ENCODE measurements at places on chromosomes 7 and 10.

GRCh38 chr10:31702005-31702404 is 226.6 kb downstream of the ARHGAP12 start:
- peak; percentile 82 for DNase-seq

- peak; percentile 59 for DNase-seq
These were observed 14.2 kb upstream of the SYPL1 start for GRCh38 chr7:106126170-106126938.

- no peak for DNase-seq
These were observed 111.2 kb upstream of the STEAP1B start for GRCh38 chr7:22610951-22611757.

GRCh38 chr10:37632641-37633040 is 224.8 kb downstream of the ZNF248 start:
- DNase-seq = no peak

DNA sequence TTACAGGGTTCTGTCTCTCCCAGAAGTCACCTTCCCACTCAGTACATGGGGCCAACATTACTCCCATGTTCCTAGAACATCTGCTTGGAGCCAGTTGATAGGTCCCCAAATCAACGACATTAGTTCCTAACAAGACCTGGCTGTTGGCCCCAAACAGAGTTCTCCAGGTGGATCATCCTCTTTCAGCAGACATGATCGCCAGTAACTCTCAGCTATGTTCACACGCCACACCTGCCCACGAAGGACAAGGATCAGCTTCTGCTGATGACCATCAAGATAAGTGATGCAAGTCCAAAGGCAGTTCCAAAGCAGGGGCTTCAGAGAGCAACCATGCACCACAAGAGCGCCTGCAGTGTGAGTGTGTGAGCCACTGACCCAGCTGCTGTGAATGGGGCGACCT is 11.0 kb downstream of the ZNF777 start:
- DNase-seq = no peak

DNA sequence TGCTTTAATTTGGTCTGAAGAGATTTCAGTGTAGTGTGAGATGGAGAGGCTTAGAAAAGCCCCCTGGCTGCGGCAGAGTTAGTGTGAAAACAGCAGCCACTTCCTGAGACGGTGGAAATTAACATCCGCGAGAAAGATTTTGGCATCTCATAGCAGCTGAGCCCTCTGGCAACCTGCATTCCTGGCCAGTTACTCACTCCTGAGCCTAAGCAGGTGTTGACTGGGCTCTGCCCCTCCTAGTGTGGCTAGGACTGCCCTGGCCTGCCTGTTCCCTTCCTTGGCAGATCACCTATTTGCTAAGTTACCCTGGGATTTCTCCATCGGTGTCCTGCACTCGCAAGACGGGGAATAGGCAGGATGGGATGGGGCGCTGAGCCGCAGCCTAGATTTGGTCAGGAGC is 57.6 kb upstream of the LMTK2 start:
- no peak for DNase-seq

DNA sequence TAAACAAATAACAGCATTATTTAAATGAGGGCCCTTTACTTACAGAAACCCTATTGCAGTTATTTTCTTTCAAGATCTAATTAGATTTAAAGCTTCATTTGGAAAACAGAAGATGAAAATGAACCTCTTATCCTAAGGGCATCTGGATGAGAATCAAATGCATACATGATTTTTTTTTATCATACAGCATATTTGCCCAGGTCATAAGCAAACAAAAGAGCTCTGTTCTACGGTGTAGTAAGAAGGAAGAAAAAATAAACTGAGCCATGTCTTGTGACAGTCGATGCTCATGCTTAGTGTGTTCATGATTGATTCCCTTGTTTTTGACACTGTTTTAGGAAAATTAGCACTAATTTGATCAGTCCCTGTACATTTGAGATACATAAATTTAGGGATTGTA is 202.6 kb upstream of the RNF32 start:
- no peak for DNase-seq

DNA sequence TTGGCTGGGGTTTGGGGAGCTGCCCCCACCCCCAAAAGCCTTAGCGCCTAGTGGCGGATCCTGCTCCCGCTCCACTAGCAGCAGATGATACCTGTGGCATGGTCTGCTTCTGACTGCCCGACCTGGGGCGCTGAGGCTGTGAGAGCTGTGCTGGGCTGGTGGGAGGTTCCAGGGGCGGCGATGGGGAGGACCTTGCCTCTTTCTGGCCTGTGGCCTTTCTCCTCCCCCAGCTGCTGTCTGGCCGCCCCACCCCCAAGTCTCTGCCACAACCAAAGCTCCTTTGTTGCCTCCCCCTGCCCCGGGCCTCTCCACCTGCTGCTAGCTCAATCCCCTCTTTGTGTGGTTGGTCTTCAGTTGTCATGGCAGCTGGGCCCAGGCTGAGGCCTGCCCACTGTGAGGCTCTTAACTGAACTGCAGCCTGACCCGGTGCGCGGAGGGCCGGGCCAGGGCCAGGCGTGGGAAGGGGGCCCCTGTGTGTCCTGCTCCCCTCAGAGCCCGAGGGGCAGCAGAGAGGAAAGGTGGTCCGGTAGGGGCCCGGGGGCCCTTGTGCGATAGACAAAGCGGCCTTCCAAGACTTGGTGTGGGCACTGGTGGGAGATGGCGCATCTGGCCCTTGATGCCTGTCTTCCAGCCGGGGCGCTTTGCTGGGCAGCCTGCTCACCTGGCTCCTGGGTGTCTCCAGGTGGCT is 4.7 kb downstream of the ZNF775 start:
- DNase-seq = no peak

- no peak for DNase-seq
These were observed 373.5 kb downstream of the SEMA3D start for GRCh38 chr7:84813376-84813775.

GRCh38 chr7:12923971-12924370 is 236.5 kb downstream of the ARL4A start:
- DNase-seq = no peak

GRCh38 chr7:1049801-1050200 is 5.5 kb downstream of the GPR146 start:
- DNase-seq = no peak

- DNase-seq = no peak
These were observed 414.2 kb upstream of the KLF6 start for GRCh38 chr10:4199196-4199595.

DNA sequence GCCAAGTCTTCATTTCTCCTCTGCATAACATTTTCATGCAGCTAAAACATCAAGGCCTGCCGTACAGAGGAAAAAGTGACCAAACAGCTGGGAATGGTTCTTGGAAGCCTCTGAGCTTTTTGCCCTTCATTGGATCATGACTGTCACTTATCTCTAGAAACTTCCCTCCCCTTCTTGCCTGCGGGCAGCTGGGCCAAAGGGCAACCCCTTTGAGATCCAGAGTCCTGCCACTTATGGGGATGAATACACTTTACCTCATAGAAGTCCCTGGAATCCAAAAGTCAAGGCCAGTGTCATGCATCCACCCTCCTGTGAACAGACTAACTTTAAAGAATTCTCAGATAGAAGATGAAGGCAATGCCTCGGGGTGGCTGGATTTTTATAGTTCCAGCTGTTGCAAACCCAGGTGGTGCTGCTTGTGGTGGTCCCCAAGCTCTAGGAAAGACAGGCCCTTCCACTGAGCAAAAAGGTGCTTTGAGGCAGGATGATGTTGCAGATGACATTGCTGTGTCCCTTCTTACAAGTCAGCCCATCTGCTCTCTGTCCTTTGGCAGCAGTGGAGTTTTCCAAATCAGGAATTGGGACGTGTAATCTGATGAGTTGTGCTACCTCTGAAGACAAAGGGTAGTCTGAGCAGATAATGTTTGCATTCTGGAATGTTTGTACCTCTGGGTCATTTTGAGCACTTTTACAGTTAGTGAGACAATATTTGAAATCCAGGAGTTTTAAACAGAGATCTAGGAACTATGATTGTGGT is 64.2 kb downstream of the LRMDA start:
- no peak for DNase-seq

- DNase-seq = peak; percentile 14
These were observed 25.5 kb downstream of the JAZF1 start for GRCh38 chr7:28155019-28155660.

- no peak for DNase-seq
These were observed 132.7 kb downstream of the TAX1BP1 start for GRCh38 chr7:27872356-27873275.

DNA sequence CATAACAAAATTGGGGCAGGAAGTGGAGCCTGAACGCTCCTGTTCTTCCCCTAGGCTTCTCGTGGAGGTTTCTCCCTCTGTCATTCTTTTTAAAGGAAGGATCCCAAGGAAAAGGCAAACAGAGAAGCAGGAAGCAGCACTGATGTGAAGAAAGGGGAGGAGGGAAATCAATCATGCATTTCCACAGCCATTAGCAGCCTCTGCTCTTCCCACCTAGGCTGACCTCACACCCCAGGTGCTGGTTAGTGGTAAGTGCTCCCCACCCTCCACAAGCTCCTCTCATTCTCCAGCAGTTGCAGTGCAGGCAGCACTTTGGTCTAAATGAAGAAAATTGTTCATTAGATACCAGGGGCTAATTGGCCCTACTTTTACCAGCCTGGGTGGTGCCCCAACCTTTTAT is 2.6 kb downstream of the CRHR2 start:
- no peak for DNase-seq

- no peak for DNase-seq
These were observed 17.2 kb upstream of the SLK start for GRCh38 chr10:103949728-103950127.

DNA sequence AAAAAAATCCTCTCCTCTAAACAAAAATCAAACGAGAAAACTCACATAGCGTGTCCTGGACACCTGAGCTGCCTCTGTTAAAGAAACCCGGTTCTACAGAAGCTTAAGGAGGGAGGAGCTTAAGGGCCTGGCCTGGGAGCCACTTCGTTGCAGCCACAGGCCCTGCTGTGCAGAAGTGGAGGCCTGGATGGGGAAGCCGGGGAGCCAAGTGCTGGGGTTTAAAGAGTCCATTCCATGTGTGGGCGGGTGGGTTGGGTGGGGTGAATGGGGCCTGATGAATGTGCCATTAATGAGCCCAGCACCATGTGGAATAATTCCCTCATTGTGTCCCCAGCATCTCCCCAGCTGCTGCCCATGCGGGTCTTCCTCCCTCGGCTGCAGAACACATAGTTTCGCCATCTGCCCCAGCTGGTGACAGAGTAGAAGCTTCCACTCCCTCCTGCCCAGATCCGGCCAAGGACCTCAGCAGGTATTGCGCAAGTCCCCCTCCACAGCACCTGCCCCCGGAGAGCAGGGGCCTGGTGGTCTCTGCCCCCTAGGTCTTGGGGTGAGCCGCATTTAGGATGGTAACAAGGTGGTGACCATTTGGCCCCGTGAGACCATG is 127.8 kb upstream of the BTBD16 start:
- DNase-seq = no peak

- no peak for DNase-seq
These were observed 6.4 kb downstream of the TUBGCP2 start for GRCh38 chr10:133302230-133302629.

- DNase-seq = no peak
These were observed 47.8 kb upstream of the JAZF1 start for GRCh38 chr7:28228396-28228795.

GRCh38 chr10:33421789-33422462 is 87.5 kb upstream of the NRP1 start:
- no peak for DNase-seq

DNA sequence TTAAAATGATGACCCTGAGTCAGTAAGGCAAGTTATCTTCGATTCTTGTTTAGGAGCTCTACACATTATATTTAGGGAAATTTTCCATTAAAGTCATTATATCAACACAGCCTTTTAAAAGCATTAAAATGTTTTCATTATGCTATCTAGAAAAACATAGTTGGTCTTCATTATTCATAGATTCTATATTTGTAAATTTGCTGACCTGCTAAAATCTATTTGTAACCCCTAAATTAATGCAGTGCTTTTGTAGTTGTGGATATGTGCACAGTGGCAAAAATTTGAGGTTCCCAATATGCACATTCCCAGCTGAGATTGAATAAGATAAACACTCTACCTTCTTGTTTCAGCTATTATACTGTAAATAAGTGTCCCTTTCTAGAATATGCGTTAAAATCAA is 81.1 kb downstream of the KIF20B start:
- no peak for DNase-seq

- no peak for DNase-seq
These were observed 114.7 kb downstream of the CUX1 start for GRCh38 chr7:101932083-101932482.

DNA sequence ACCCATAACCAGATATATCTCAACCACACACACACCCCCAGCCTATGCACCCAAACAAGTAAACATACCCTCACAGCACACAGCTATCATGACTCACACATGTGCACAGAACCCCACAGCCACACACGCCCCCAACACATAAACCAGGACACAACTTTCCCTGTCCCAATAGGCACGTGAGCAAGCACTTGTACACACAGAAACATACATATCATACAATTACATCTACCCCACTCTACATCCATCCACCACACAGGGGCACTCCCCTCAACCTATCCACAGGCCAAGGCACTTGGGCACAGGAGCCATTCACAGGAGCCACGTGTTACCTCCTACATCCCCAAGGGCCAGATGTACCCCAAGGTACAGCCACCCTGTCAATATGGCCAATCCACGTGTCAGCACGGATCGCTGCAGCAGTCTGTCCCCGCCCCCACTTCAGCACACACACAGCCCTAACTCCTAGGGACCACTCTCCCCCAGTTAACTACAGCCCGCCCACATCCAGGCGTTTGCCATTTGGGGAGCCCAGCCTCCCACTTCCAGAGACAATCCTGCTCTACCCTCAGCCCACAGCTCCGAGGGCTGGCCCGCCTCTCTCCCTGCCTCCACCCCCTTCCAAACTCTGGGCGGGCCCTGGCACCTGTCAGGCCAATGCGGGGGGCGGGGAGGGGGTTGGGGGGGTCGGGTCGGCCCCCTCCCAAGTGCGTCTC is 163.5 kb downstream of the SH3PXD2A start:
- no peak for DNase-seq

- DNase-seq = no peak
These were observed 238.3 kb upstream of the NFE2L3 start for GRCh38 chr7:25913598-25914224.

GRCh38 chr10:79440281-79440680 is 5.1 kb downstream of the ZCCHC24 start:
- DNase-seq = no peak

DNA sequence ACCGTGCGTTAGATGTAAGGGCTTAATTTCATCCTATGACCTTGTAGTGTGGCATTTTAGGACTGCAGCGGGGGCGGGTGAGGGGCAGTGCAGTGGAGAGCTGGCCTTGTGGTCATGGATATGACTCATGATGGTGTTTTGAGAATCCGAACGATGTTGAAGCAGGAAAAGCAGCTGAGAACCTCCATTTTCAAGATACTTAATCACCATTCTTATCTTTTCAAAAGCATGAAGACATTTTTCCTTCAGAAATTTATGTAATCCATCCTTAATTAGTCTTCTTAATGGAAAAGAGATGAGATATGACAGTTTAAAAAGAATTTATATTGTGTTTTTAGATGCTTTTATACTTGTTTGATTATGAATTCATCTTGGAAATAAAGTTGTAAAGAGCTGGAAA is 9.6 kb downstream of the ATP5F1C start:
- no peak for DNase-seq

- no peak for DNase-seq
These were observed 77.3 kb downstream of the DNAJB6 start for GRCh38 chr7:157413881-157414701.

Measured in KBM-7 (cell line).